ENCODE measurements at places on chromosomes 11 and 22.

GRCh38 chr22:41862160-41862529, 29.2 kb downstream of the SREBF2 start:
- no peak for DNase-seq

DNA sequence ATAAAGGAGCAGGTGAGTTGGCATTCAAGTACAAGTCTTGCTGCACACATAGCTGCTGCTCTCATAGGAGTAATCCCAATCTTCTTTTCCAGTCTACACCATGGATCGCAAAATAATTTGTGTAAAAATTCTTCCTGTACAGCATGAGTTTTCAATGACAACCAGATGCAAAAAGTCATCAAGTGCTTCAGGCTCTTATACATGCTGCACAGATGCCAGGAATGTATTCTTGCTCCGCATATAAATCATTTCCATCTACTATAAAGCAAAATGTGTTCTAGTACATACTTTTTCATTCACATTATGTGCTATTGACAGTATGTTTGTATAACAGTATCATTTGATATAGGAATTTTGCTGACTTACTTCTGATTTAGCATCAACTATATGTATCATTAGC, 35.4 kb downstream of the NXPE2 start:
- DNase-seq: no peak

DNA sequence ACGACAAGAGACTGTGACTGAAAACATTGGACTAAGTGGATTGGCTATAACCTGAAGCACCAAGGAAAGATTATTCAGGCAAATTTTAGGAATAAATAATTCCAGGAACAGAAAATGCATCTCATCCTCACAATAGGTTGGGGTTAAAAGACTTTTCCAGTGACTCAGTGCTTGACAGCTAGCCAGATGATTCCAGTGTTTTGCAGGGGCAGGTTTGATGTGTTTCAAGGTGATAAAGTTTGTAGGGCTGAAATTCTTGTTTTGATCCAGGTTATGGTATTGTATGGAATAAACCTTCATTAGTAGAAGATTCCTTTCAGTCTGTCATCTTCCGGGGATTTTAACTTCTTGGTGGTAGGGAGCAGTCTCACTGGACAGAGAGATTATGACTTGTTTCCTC, 2.3 kb downstream of the EXT2 start:
- no peak for DNase-seq

DNA sequence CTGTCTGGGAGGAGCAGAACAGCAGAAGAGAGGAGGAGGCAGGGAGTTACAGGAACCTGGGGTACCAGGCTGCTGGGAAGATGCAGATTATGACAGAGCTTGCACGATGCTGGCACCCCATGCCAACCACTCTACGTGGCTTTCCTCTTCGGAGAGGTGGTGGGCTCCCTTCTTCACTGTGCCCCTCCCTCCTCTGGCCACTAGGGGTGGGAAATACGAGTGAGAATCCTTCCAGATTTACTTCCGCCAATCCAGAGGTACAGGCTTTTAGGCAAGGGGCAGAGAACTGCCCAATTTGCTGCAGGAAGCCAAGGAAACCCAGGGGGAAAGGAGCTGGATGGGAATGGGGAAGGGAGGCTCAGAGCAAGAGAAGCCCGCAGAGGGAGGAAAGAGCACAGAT, 12.3 kb downstream of the HYOU1 start:
- no peak for DNase-seq

GRCh38 chr11:44510372-44510771, 55.1 kb upstream of the CD82 start:
- DNase-seq: no peak

GRCh38 chr11:85040166-85040565, 587.0 kb downstream of the DLG2 start:
- DNase-seq: no peak

DNA sequence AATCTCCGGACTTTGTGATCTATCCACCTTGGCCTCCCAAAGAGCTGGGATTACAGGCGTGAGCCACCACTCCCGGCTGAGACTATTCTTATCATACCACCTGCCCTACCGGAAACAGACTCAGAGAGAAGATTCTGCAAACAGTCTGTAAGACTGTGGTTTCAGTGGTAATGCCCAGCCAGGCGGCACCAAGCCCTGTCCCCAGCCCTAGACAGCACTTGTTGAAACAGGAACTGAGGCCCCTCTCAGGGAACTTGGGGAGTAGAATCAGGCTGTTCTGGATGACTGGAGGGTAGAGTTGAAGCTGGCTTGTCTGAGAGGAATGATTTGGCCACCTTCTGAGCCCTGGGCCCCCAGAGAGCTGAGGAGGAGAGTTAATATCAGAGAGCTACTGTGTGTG, 1.3 kb upstream of the INSC start:
- no peak for DNase-seq

DNA sequence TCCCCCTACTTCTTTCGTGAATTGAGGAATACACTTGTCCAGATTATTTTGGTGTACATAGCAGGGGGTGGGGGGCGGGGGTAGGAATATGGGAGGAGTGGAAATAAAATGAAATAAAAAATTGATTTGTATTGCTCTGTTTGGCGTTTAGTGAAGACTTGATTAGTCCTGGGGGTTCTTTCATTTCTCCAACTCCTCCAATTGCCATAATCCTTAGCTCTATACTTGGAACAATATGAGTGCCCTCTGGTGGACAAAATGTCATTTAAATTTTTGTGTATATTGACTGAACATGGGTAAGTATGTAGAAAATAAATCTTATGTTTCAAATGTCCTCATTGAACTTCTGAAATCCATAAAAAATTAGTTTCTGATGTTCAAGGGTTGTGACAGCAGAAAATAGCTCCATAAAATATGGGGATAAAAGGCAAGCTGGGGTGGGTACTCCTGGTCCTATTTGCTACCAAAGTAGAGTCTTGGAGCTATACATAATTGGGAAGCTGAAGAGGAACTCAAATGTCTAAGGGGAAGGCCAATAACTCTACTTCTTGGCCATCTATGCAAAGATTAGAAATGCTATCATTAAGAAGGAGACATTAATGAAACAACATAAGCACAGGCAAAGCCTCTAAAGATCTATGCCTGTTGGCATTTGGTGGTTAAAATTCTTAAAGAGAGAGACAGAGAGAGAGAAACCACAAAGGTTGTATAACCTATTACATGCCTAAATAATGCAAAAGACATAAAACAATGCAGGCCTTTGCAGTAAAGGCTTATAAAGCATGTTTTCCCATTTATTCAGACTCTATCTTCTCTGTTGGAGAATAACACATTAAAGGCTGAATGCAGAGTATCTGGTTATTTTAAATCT, 421.6 kb downstream of the METTL15 start:
- no peak for DNase-seq

DNA sequence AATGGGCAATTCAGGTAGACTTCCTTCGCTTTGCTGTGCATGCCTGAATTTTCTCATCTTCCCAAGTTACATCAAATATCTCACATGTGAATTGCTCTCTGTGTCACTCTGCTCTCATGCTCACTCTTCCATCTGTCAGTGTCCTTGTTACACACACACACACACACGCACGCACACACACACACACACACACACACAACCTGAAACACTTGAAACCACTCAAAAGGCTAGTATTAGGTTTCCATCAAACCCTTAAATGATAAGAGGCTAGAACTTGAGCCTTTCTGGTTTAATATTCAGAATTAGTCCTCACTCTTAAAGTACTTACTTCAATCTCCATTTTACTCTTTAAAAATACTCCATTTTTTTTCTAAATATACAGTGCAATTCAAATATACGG, 282.4 kb downstream of the C11orf87 start:
- DNase-seq: no peak

- DNase-seq: no peak
These were observed 79.7 kb downstream of the MYO7A start for GRCh38 chr11:77207618-77208313.

GRCh38 chr11:61149624-61150615, 11.3 kb downstream of the VPS37C start:
- no peak for DNase-seq

DNA sequence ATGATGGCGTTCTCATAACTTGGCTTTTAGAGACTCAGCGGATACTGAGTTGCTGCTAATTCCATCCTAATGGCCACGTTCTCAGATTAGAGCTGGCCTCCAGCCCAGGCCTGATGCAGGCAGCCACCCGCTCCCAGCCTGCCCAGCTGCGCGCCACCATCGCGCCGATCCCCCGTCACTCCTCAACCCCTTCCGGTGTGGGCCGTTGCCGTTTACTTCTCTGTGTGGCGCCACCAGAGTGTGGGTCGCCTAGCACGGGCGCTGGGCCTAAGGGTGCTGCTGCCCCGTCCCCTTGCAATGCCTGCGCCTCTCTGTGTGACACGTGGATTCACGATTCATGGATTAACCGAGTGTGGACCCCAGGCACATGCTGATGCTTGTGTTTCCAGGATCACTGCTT, 1116.0 kb downstream of the BRD1 start:
- no peak for DNase-seq

Data from omental fat pad (tissue), 4 donors.